CD4-positive, alpha-beta T cell treated with Interleukin-4 for 4 hours (primary cell): ENCODE measurements at places on chromosomes 4 and X.

DNA sequence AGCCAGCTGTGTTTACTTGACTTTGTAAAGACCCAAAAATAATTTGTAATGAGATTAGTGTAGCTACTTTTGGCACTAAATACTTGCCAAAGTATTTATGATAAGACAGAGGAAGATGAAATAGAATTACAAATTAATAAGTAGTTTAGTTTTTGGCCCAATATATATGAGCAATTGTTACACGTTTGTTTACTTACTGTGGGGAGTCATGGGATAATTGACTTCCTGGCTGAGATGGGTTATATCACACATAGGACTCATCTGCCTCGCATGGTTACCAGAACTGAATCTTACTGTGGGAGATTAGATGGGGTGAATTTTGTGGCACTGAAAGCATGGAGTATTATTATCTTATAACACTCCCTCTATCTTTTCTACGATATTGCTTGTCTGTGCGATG is 66.6 kb downstream of the INTS12 start:
- no peak for DNase-seq

DNA sequence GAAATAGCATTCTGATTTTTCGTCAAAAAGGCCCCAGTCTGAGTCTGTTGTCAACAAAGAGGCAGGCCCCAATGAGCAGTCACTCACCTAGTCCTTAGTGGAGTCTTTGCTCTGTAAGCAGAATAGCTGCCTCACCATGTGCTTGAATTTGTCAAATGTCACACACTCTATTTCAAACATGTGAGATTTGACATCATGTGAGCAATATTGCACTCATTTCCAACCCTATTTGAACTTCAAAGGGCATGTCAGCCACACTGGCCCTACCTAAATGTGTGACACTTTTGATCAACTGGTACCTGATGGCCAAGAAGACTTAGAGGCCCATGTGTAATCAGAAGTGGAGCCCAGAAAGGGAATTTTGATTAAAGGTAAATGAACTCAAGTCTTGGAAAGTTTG is 59.4 kb upstream of the PLAC1 start:
- no peak for DNase-seq

DNA sequence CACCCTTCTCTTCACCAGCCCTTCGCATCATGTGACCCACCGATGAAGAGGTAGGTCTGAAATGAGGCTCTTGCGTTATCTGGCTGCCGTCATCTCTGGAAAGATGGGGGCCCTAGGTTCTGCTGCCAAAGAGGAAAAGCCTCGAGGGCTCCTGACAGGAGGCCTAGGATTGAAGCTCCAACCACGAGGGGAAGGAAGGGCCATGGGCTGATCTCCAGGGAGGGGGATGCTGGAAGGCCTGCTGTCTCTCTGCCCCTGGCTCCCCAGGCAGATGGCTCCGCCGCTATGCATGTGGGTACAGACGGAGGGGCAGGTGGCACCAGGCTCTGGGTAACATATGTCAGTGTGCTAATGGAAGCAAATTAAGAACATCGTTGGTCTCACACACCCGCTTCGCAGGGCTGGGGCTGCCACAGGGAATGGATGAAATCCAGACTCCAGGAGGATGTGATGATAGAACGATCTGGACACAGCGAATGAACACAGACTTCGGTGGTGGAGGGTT is 44.9 kb downstream of the AFAP1 start:
- DNase-seq = no peak

DNA sequence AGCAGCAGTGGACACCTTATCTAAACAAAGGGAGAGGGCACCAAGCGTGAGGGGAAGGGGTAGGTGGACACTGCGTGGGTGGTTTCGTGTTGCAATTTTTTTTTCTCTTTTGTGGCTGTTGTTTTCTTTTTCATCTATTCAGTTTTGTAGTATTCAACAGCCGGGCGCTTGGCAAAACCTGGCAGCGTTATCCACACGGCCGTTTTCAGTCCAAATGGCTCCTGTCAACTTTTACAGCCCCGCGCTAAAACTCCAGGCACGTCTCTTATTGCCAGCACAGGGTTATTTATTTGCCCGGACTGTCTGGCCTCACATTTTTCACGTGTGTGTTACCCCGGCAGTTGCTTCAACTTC is 192.2 kb downstream of the BCOR start:
- DNase-seq = no peak

GRCh38 chr4:124934916-124935315 is 222.4 kb upstream of the ANKRD50 start:
- DNase-seq = no peak

DNA sequence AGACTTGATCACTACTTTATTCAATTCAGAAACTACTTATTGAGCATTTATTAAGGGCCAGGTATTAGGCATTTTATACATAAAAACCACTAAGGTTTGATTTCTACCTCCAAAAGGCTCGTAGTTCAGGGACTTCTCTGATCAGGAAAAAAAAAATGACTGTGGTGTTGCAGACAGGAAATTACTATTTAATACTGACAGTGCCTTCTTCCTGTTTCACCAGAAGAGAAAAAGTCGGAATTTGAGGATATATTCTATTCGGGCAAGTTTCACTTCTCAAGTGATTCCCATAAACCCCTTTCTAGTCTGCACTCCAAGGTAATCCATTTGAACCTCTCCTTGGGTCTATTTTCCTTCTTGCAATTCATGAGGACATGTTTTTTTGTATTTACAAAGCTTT is 15.3 kb upstream of the TASL start:
- DNase-seq = no peak
